Cardiac muscle cell (in vitro differentiated cells and primary cell): ENCODE measurements at places on chromosomes 11 and 22. TPM values are rescaled to one million over a fixed set of nuclear protein-coding genes. Genes with fewer than 3 reads are reported as not detected.
A peak's percentile ranks its signal among the peaks of the same experiment; 100 is the strongest.

DNA sequence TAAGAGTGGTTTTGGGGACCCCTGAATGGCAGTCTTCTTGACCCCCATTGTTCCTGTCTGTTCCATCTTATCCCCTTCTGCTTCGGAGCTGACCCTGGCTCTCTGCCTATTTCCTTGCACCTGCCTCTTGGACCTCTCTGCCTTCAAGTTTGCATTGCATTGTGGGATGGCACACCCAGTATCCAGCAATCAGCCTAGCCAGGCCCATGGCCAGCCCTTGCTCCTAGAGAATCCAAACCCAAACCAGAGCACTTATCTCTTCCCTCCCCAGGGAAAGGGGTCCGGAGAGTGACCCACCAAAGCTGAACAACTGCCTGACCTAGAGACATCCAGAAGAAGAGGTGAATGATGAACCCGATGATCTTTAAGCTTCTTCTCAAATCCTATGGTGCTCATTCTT is 607.3 kb upstream of the CADM1 start:
- DNase-seq: no peak

DNA sequence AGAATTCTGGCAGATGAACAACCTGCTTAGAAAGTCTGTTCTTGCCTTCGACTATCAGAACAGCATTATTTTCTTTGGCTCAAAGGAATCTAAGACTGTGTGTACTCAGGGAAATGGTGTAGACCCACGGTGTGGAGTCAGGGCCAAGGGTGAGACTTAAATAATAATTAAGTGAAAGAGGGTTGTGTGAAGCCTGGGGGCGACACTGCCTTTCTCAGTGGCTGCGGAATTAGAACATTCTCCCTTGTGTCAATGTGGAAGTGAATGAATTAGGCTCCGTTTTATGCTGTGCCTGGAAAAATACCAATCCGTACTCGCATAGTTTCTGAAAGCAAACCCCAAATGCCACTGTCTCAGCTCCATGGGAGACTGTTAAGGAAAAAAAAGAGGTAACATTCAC is 50.7 kb downstream of the NAV2 start:
- DNase-seq: no peak

DNA sequence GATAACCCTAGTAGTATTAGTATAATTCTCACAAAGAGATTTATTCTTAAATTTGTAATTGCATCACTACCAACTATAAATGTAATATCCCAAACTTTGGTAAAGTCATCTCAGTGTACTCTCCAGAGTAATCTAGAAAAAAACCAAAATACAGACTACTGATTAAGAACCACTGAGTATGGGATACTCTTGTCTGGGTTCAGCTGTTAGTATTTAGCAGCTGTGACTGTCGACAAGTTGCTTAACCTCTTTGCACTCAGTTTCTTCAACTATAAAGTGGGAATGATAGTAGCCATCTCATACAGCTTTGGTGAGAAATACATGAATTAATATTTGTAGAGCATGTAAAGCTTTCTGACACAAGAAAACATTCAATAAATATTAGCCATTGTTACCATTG is 35.3 kb downstream of the C11orf65 start:
- no peak for DNase-seq

GRCh38 chr11:126136507-126136906 is 73.8 kb upstream of the CDON start:
- peak; percentile 96 for DNase-seq

- DNase-seq: no peak
These were observed 6.4 kb downstream of the RBX1 start for GRCh38 chr22:40957601-40958000.

DNA sequence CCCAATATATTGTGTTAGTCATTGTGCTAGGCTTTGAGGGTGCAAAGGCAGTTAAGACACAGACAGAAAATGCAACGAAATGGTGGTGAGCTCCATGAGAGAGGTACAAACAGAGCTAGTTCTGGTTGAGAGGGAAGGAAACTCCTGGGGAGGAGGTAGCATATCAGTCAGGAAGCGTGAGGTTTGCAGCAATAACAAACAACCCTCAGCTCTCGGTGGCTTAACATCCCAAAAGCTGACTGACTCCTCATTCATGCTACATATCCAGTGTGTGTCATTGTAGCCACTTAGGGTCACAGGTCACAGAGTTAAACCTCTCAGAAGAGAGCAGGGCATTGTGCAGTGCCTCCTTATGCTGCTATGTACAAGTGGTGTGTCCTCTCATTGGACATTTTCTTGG is 1.7 kb upstream of the ST14 start:
- DNase-seq: no peak

DNA sequence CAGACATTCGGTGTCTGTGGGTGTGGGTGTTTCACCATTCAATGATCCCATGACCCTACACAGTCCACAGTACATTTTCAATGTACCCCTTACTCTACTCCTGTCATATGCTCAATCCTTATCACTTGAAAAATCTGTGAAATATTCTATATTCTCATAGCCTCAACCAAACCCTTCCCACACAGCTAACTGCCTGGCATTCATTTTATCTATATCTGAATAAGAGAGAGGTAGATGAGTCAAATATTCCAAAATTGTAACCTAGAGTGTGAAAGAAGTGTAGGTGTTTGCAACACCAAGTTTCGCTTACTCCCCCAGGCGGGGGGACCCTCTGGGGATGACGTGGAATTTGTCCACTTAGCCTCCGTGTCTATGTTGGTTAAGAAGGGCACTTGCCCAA is 354.8 kb downstream of the ETS1 start:
- DNase-seq: no peak

- no peak for DNase-seq
These were observed 132.4 kb upstream of the ZC3H12C start for GRCh38 chr11:109960831-109961230.

DNA sequence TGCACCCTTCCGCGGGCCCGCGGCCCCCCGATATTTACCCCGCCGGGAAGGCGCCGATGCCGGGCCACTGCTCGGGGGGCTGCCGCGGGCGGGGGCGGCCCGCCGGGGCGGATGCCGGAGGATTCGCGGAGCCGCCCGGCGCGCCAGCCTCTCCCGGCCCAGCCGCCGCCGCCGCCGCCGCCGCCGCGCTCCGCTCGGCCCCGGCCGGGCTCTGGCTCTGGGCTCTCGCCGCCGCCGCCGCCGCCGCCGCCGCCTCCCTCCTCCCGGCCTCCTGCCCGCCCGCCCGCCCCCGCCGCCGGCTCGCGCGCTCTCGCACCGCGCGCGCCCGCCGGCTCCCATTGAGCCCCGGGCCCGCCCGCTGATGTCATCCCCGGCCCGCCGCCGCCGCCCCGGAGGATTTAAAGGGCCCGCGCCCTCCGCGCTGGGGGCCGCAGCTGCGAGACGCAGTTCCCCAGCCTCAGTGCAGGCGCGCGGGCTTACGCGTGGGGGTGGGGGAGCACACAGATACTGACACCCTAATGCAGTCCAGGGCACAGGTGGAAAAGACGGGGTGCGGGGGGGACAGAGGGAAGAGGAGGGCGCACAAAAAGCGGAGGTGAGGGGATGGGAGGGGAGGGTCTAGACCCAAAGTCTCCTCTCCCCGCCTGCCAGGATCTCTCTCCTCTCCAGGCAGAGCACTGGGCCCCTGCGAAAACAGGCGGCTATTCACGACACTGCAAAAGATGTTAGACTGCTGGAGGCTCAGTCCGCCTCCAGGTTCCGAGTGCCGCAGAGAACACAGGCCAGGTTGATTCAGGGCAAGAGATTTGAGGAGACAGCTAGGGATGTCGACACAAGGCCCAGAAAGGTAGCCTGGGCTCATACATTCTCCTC is at the start of gene CSNK1E:
CSNK1E (minus strand) TSS at position 312 of the 873 bp plus-strand sequence. CDS start 3,276 bp downstream, outside the sequence.
- DNase-seq: peak; percentile 77

- no peak for DNase-seq
These were observed 87.4 kb upstream of the LRRC55 start for GRCh38 chr11:57094181-57094935.

- no peak for DNase-seq
These were observed 18.4 kb downstream of the DEUP1 start for GRCh38 chr11:93348930-93349329.

GRCh38 chr22:24051028-24051427 is 39.9 kb downstream of the CABIN1 start:
- no peak for DNase-seq

- no peak for DNase-seq
These were observed 232.6 kb downstream of the FAT3 start for GRCh38 chr11:92457250-92457649.

DNA sequence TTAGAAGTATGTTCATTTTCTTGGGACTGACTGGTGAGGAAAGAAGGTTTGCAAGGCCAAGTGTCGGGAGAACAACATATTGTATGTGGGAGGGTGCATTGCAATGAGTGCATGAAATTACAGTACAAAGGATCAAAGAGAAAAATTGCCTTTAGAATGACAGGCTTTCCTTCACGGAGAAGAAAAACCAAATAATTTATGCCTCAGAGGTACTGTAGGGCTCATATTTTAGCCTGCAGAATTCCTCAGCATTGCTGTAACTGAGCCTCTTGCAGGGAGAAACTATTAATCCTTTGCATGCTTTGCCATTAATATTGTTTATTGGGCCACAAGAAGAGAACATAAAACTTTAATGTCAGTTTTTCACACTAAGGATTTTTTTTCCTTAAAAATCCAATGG is 60.1 kb downstream of the LRRC4C start:
- DNase-seq: no peak

GRCh38 chr11:66978229-66978628 is 3.1 kb downstream of the C11orf86 start:
- no peak for DNase-seq

DNA sequence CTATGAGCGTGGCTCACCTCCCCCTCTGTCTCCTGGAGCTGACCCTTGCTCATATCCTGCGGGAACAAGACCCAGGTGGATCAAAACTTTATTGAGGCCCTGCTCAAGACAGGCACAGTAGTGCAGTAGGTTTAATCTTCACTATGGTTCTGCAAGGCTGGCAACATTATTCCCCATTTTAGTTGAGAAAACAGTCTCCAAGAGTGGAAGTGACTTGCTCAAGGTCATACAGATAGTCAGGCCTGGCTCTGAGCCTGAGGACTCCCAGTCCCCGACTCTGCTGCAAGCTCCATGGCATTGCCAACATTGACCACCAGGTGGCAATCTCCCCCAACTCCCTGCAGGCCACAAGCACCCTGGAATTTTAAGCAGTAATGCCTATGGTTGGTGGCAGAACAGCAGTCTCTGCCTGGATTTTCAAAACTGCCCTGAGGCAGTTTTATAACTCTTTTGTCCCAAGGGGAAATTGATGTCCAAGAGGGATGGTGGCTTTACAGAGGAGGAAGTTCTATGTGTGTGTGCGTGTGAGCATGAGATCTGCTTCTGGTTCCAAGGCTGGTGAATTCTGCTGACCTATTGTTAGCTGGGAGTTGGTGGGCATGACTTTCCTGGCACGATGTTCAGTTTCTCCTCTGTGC is 34.1 kb downstream of the NEU3 start:
- DNase-seq: peak; percentile 78

DNA sequence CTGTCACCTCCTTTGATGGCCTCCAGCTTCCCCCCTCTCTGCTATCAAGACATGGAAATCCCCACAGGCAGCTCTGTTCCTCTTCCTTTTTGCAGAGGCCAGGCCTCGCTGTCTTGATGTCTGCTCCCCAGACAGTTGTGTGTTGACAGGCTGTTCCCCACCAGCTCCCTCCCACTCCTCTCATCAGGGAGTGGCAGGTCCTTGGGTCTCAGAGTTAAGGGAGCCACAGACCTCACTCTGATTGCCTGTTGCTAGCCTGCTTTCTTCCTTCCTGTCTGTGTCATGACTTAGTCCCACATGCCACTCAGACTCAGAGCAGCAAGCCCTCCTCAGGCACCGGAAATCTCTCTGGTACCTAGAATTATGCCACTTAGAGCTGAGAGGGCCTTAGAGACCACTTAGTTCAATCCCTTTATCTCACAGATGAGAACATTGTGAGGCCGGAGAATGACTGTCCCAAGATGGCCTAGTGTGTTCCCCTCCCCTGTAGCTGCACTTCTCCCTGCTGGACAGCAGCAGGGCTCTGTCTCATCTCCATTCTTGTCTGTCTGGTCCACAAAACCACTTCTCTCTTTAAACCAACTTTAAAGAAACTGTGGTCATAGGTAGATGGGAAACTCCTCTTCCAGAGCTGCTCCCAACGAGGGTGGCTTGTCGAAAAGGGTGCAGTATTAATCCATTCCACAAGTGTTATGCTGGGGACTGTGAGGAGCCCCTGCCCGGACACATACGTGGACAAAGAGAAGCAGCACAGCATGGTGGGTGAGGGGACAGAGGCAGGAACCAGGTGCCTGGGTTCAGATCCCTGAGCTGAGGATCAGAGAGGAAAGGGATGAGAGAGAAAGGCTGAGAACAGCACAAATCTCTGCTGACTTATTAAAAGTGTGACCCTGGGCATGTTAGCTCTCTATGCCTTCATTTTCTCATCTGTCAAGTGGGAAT is 4.2 kb downstream of the AMPD3 start:
- peak; percentile 11 for DNase-seq

- no peak for DNase-seq
These were observed 265.3 kb downstream of the FAT3 start for GRCh38 chr11:92489826-92490399.

GRCh38 chr11:10488121-10488933 is 33.3 kb downstream of the AMPD3 start:
- DNase-seq: no peak

DNA sequence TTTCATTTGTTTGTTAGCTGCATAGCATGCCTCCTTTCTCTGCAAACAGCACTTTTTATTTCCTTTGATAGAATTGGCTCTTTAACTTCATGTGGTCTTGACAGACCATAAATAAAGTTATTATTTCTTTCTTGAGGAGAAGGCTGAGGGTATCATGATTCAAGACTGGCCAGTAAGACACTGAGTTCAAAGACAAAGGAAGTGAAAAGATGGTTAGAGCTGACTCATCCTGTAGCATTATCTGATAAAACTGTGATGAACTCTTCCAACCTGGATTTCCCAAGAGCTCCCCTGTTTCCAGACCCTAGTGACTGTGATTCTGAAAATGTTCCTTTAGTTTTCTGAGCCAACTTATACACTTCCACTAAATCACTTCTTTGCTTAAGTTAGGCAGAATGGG is 179.3 kb upstream of the FAT3 start:
- no peak for DNase-seq

DNA sequence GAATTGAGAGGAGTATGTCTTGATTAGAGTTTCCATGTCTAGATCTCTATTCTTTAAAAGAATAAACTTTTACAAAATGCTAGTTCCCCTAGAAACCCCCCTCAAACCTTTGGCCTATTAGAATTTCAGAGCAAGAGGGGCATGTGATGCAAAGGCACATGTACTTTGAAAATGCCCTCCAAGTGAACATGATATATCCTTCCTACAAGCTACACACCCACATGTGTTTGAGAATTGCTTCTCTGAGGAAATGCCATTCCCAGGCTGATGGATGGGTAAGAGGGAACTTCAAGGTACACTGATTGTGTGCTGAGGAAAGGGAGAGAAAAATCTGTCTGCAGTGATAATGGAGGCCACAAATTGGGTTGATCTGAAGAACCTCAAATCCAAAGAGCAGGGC is 59.5 kb upstream of the PSMA1 start:
- no peak for DNase-seq

GRCh38 chr22:50136581-50137015 is 33.9 kb upstream of the PANX2 start:
- DNase-seq: peak; percentile 63

GRCh38 chr22:47113853-47114415 is 351.5 kb downstream of the TBC1D22A start:
- no peak for DNase-seq

GRCh38 chr11:112773264-112773663 is 188.0 kb upstream of the NCAM1 start:
- no peak for DNase-seq

The PHLDA2 gene
- total RNA-seq: 1.1 TPM in 1 of 2 replicates, not detected in the other

The OR4P4 gene
- not detected in 2 replicates for total RNA-seq

The CSNK2A3 gene
- total RNA-seq: 0.85 and 1.1 TPM in 2 replicates

The C11orf52 gene
- 5.5 and 7.4 TPM in 2 replicates for total RNA-seq

The OR51B4 gene
- 0.57 and 0.85 TPM in 2 replicates for total RNA-seq

The SMTNL1 gene
- 0.11 TPM in 1 of 2 replicates, not detected in the other for total RNA-seq

The TMEM126A gene
- 12.9 and 13.1 TPM in 2 replicates for total RNA-seq

The KRTAP5-7 gene
- not detected in 2 replicates for total RNA-seq

The IFITM10 gene
- total RNA-seq: 1.9 TPM in 1 of 2 replicates, not detected in the other
